Activated CD4-positive, alpha-beta T cell treated with anti-CD3 and anti-CD28 coated beads, Interleukin-2, amount 50 U/mL, for 1 hour (primary cell): ENCODE measurements at places on chromosomes 16 and 17.

- no peak for DNase-seq
These were observed 4.8 kb upstream of the TBX2 start for GRCh38 chr17:61394630-61395408.

DNA sequence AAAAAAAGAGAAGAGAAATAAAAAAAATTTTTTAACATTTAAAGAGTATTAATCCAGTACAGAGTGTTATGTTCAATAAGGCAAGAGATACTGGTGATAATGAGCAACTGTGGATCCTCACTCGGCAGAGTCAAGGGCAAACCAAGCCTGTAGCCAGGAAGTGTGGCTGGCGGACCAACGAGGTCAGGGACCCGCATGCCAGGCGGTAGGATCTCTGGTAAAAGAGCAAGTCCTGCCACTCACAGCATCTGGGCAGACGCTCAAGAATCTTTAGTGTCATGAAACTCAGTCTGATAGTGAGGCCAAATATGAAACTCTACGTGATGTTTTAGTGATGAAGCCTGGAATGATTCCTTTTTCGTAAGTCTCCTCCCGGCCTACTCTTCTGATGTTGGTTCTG is 8.3 kb upstream of the GEMIN4 start:
- no peak for DNase-seq

- DNase-seq = peak; percentile 52
These were observed at the start of gene PLCG2 for GRCh38 chr16:81778861-81779535. TSS of gene PLCG2 (plus strand) at chr16:81779291. CDS start at chr16:81785990, 6,699 bp downstream.

DNA sequence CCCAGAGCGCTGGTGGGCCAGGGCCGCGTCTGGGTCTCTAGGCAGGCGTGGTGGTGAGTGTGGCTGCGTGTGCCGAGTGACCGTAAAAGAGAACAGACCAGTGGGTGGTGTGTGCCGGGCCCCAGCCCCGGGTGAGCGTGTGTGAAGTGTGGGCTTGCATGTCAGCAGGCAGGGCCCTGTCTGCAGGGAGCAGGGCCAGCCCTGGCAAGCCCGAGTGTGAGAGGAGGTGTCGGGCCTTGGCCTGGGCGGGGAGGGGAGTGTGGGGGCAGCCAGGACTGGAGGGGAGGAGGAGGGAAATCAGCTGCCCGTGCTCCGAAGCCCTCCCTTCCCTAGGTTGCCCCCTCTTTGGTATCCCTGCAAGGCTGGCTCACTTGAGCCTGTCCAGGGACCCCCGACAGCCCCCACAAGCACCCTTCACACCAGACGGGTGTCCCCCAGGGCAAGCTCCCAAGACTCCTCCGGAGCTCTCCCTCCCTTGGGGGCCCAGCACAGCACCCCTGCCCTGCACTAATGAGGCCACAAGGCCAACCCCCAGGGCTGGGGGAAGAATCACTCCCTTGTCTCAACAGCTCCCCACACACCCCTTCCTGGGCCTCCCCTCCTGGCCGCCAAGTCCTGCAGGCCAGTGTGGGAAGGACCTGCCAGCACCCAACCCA is 1.9 kb downstream of the USH1G start:
- DNase-seq = no peak

DNA sequence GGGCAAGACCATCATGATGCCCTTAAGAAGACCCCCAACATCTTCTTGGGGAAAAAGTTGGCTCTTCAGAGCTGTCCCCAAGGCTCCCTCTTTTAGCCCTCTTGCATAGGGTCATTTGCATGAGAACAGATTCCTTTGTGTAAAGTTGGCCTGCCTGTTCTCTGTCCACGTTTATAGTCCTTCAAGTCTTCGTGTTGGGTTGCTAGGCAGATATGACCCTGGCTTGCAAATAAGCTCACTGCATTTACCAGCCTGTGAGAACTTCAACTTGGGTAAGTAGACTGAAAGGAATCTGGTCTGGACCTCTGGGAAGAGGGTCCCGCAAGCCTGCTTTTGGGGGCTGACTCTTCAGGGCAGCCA is 2.9 kb downstream of the ARSG start:
- no peak for DNase-seq

GRCh38 chr17:82980632-82981031 is 98.8 kb upstream of the METRNL start:
- DNase-seq = no peak

GRCh38 chr17:39813631-39814030 is 50.5 kb downstream of the IKZF3 start:
- peak; percentile 57 for DNase-seq

GRCh38 chr17:35167666-35168065 is 20.0 kb downstream of the UNC45B start:
- no peak for DNase-seq

DNA sequence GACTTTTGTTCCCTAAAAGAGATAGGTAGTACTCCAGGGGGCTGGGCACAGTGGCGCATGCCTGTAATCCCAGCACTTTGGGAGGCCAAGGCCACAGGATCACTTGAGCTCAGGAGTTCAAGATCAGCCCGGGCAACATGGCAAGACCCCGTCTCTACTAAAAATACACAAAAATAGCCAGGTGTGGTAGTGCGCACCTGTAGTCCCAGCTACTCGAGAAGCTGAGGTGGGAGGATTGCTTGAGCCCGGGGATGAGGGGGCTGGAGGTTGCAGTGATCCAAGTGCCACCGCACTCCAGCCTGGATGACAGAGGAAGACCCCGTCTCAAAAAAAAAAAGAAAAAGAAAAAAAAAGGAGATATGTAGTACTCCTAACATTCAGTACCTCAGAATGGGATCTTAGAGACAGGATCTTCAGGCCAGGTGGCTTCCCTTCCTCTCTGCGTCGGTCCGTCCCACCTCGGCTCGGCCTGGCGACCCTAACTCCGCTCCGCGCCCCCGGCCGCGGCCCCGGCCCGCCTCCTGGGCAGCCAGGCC is 89.6 kb downstream of the CDC27 start:
- no peak for DNase-seq

DNA sequence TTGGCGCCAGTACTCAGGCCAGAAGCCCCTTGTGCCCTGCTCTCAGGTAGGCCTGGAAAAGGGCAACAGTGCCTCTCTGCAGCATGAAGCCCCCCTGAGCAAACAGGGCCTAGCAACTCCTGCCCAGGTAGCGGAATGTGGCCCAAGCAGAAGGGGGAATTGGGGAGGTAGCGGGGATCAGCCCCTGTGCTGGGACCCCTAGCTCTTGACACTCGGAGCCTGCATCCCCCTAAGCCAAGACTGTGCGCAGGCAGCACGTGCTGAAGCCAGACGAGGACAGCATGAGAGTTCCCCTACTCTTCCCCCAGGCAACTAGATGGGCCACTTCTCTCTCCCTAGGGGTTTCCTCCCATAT is 823 bp upstream of the CD2BP2 start:
- no peak for DNase-seq

- DNase-seq = peak; percentile 59
These were observed 2.2 kb downstream of the CYTH1 start for GRCh38 chr17:78779850-78780249.

DNA sequence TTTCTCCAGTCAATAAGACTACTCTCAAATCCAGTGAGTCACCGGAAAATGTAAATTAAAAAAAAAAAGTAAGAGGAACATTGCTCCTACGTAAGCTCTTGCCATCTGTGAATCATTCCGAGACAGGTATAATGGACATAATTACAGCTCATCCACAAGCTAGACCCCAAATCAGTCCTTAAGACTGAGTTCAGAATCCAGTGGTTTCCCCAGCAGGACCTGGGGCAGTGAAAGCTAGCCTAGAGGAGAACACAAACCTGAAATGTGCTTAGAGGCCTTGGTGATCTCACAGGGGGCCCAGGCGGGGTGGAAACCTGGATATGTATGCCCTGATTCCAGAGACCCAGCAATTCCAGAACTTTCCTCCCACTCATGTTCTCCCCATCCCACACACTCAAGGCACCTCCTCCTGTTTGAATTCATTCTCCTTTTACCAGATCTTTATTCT is 132.0 kb downstream of the COPRS start:
- DNase-seq = no peak

DNA sequence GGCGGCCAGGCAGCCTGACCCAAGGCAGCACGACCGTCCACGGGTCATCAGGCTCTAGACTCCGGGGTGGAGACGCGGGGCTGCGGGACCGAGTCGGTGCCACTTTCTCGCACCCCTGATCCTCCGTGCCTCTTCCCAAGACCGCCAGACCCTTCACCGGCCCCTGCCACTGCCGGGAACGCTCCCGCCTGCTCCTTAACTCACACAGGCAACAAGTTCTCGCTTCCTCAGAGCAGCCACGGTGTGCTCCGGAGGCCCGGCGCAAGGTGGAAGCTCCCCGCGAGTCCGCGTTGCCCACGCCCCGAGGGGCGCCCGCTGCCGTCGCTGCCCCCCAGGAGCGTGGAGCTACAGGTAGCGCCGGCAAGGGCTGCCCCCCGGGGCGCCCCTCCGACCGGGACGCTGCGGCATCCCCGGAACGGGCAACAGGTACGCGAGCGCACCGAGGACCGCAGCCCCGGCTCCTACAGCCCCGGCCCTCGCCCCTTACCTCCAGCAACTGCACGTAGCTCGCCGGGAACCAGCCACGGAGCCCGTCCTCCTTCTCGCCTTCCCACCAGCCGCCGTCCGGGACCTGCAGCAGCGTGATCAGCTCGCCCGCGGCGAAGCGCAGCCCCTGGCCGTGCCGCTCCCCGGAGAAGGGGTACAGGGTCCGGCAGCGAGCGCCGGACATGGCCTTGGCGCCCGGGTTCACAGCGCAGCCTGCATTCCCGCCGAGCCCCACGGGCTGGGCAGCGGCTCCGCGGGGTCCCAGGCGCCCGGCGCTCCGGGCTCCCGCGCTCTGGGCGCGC is 491 bp downstream of the GAS7 start:
- no peak for DNase-seq

DNA sequence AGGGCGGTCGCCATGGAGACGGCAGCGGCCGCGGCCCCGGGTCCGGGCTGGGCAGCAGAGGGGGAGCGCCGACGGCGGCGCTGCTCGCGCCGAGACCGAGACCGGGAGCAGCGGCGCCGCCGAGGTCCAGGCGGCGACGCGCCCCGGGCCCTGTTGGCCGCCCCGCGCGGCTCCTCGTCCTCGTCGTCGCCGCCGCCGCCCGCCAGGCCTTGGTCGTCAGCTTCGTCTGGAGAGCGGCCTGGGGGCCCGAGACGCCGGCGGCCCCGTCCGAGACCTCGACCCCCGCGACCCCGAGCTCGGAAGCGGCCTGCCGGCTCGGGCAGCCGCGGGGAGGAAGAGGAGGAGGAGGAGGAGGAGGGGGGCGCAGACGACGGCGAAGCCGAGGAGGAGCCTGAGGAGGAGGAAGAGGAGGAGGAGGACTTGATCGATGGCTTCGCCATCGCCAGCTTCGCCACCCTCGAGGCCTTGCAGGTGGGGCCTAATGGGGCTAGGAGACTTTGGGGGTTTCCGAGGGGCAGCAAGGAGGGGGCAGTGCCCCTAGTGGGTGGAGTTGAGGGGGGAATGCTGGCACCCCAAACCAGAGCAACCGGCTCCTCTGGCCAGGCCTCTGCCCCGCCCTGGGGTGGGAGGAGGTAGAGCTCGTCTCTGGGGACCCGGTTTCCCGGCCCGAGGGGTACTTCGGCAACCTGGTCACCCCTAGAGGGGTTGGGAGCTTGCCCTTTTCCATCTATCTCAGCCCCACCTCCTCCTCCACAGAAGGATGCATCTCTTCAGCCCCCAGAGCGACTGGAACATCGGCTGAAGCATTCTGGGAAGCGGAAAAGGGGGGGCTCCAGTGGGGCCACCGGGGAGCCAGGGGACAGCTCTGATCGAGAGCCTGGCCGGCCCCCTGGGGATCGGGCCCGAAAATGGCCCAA is 1.5 kb downstream of the FBRS start:
- peak; percentile 41 for DNase-seq

- no peak for DNase-seq
These were observed at the start of gene MAPK7 for GRCh38 chr17:19378416-19379360. TSS of gene MAPK7 (plus strand) at chr17:19378498. CDS start at chr17:19378901, 403 bp downstream.

DNA sequence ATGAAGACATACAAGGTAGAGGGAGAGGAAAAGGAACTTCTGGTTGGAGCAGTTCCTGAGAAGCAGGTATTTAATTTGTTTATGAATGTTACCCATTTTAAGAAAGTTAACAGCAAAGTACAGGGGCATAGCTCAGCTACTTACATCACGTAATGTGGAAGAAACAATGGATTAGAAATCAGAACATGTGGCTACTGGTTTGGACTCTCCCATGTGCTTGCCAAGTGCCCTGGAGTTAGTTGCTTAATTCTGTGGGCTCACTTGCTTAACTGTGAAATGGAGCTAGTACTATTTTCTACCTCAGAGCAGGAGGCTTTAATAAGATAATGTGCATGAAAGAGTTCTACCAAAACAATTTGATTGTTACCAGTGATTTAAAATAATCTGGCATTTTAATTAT is 27.3 kb downstream of the RSPRY1 start:
- no peak for DNase-seq

DNA sequence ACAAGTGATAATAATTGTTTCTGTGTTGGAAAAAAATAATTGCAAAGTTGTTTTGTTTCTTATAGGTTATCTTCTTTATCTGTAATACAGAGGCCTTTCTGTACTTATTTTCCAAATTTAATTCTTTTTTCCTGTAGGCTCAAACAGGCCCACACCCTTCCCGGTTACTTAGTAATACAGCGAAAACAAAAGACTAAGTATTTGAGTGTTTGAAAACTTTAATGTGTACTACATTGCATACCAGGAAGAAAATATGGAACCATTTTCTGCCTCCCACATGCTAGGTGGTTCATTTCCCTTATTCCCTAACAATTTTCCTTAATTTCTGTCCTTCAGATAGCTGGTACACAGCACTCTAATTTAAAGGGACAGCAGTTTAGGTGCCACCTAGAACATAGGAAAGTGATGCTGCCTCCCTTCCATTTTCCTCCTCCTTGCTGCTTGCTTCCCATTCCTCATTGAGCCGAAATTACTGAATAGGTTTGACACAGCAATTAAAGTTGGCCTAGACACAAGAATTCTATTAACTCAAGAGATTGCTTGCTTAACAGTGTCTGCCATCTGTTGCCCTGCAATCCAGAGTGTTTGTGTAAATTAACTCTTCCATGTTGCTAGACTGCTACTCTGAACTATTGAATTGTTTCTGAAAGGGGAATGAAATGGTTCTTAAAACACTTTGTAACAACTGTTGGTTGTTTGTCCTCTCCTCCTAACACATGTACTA is 24.2 kb downstream of the CYB5B start:
- DNase-seq = no peak

- DNase-seq = no peak
These were observed 21.4 kb downstream of the CARD14 start for GRCh38 chr17:80191192-80191591.

DNA sequence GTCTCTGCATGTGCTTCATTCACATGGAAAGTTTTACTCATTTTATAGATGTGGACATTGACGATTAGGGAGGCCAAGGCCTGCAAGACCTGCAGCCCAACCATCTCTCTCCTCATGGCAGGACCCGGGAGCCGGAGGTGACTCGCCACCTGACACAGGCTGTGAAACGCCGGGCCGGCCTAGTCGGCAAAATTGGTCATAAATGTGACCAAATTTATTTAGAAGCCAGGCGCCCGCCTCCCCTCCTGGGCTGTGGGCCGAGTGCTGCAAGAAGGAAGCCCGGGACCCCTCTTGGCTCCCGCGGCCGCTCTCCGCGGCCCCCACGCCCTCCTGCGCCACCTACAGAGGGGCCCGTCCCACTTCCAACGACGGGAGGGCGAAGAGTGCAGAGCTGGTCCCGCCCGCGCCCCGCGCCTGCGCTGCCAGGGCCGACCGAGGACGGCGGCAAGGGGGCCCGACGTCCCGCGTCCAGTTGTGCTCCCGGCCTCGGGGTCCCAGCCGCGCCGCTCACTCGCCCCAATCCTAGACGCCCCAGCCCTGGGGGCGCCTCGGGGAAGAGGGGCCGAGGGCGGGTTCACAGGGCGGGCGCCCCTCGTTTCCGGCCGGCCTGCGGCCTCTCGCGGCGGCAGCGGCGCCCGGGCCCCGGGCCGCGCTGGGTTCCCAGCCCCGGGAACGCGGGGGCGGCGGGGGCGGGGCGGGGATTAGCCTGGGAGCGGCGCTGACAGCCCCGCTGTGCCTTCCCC is 47.5 kb downstream of the WNT3 start:
- no peak for DNase-seq

GRCh38 chr16:48000622-48001021 is 155.2 kb downstream of the ABCC12 start:
- no peak for DNase-seq
